ENCODE measurements at places on chromosomes 1 and 21.

- no peak for DNase-seq
Observed at GRCh38 chr1:42937836-42938644, 20.6 kb downstream of the SLC2A1 start.

DNA sequence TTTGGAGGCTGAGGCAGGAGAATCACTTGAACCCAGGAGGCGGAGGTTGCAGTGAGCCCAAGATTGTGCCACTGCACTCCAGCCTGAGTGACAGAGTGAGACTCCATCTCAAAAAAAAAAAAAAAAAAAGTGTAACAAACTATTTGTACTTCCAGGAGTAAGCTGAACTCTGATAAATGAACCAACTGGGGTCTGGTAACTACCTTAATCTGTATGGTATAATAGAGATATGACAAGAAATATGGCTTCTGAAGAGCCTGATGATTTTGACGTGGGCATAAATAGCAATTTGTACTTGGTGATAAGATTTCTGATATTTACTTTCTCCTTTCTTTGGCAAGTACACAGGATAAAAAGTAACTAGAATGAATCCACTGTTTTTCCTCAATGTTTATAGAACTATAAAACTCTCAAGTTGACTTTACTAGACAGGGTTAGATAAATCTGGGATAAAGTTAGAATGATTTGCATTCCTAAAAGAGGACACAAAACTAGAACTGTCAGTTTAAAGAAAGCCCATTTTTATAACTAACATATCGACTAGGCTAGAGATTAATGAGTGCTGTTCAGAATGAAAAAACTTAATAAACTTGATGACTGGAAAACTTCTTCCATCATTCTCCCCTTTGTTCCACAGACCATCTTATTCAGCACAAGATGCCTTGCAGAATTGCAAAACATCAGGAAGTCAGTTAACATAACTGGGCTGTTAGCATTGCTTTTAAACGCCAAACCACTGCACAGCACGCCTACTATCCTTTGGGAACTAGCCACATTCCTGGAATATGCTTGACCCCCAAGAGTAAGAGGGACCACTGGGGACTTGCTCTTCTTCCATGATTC lies 51.5 kb upstream of the EDARADD start:
- no peak for DNase-seq

GRCh38 chr1:10014016-10014415 lies 17.0 kb downstream of the RBP7 start:
- DNase-seq = no peak

DNA sequence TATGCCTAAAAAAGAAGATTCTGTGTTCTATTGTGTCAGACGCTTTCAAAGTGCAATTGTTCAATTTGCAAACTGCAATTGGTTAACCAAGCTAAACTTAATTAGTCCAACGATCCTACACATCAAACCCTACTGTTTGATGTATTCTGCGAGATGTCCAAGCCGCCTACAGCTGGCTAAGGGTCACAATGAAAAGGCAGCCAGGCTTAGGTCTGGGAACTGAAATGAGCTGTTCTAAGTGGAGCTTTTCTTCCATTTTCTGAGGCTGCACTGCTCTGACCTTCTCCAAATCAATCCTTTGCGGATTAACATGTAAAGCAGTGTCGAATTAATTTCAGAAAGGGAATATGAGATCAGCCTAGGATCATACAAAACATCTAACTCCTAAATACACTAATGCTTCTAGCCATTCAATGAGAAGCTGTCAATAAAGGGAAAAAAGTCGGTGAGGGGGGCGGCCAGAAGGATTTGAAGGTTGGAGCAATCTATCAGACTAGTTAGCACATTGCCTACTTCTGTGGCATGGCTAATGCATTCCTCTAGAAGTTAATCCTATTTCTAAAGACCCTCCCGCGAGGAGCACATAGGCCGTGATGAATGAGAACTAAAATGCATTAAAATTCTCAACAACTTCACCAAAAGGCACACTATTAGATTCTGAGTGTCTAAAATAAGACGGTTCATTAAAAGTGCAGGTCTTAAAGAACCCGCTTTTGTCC lies 119.0 kb downstream of the SIM2 start:
- no peak for DNase-seq

DNA sequence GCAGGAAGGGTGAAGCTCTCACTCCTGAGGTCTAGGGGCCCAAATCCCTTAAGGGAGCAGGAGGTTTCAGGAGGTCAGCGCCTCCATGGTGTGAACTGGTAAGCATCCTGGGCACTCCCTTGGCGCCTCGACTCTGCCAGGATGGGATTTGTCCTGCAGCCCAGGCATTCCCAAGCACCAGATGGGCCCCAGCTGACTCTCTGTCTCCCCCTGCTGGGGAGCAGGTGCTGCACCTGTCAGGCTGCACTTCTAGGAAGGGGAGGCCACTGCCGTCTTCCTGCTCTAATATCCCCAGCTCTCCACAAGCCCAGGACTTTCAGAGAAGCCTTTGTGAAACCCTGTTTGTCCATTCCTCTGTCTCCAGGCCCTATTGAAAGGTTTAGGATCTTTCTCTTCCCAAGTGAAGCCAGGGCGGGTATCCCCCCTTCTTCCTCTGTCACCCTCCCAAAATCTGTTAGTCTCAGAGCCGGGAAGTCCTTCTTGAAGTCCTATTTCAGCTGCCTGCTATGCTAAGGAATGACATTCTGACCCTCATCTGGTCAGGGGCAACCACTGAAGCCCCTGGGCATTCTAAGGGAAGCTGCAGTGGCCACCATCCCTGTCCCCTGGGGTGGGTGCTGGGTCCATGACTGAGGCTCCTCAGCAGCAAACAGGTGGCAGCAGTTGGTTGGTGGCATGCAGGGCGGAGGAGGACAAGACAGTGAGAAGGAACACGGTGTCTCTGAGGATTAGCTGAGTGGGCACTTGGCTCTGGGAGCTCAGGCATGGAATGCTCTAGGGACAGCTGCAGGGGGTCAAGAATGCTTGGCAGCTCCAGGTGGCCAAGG lies 3.2 kb downstream of the MYBPH start:
- peak; percentile 90 for DNase-seq

- no peak for DNase-seq
Observed at GRCh38 chr1:108862017-108862610, 5.2 kb upstream of the AKNAD1 start.

GRCh38 chr1:229285440-229285839 lies 14.5 kb downstream of the RAB4A start:
- DNase-seq = no peak

DNA sequence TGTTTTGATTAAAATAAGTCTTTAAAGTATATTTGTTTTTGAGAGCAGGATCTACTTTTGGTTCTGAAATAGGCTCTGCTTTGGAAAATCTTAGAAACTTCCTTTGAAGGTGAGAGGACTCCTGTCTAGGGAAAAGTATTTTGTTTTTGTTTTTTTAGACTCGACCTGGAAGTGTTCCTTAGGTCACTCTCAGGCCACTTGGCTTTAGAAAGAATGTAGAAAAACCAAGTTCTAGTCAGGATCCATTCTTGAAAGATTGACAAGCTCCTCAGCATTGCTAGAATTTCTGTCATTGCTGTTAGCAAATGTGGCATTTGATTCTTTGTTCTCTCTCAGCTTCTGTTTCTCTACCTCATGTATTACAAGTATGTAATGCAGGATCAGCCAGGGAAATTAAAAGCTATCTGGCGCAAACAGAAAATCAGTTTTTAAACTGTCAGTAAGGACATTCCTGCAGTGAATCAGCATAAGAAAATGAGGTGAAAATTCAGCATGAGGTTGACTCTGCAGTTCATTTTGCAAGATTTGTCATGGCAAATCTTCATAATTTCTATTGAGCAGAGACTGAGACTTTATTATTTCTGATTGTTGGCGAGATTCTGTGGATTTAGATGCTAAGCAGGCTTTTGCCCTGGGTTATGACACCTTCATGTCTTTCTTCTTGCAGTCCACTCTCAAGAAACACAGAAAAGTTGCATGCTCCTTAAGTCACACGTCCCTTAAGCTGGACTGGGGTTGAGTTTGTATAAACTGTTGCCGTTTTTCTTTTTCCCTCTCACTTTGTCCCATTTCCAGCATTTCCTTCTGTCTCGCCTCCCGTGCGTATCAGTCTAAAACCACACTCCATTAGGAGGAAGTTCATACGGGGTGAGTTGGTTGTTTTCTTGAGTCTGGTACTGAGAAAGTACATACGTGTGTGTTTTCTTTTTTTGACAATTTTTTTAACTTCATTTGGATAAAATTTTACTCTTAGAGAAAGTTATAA lies 12.6 kb downstream of the NTPCR start:
- no peak for DNase-seq

DNA sequence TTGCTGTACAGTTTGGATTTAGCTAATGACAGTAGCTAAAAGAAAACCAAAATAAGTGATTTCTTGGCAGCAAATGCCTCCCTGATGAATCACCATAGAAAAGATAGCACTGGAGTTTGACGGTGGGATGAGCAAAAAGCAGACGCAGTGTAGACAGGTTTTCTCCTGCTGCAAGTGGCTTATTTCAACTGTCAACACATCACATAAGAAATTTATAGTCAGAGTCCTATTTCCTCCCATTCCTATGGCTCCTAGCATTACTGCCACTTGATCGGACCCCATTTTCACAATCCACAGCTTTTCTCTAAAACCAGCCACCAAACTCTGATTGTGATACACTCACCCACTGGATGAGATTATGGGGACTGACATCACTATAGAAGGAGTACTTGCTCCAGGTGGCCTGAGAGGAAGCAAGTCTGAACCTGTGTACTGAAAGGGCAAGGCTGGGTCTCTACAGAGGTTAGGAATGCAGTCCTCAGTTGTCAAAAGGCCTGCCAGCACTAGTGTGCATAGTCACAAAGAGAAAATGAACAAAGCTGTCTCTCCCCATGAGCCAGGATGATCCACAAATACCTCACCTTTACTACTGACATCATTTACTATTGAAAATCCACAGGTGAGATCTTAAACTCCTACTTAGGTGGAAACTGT lies 359.8 kb downstream of the LTN1 start:
- peak; percentile 1 for DNase-seq

- DNase-seq = peak; percentile 23
Observed at GRCh38 chr1:21246905-21247642, 43.2 kb downstream of the ECE1 start.

DNA sequence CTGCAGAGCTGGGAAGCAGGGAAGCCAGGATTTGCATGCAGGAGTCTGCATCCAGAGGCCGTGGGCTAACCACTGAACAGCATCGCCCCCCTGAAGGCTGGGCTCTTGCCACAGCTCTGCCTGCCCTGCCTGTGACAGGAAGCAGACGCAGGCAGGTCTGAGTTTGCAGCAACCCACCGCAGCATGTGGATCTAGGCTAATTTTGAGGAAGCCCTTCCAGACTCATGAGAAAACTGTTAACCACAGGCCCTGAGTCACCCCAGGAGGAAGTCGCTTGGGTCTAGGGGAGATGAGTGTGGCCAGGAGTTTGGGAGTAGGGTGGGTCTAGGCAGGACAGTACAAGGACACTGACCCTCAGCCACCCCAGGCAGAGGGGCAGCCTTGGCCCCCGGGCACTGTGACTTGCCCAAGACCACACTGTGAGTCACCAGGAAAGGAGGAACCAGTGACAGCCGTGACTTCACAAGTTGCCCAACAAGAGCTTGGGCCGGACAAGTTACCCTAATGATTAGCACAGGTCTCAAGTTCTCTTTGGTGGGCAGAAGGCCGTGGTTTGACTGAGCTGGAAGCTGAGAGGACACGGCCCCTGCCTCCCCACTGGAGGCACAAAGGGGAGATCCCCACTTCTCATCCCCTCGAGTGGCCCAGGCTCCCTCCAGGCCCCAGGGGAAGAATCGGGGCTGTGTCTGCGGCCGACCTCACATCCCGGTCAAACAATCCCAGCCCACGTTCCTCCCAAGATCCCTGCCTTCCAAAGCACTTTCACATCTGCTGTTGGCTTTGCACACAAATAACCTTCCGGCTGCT lies 826 bp downstream of the LAPTM5 start:
- DNase-seq = no peak

- no peak for DNase-seq
Observed at GRCh38 chr1:95475686-95476457, 241.9 kb downstream of the RWDD3 start.

DNA sequence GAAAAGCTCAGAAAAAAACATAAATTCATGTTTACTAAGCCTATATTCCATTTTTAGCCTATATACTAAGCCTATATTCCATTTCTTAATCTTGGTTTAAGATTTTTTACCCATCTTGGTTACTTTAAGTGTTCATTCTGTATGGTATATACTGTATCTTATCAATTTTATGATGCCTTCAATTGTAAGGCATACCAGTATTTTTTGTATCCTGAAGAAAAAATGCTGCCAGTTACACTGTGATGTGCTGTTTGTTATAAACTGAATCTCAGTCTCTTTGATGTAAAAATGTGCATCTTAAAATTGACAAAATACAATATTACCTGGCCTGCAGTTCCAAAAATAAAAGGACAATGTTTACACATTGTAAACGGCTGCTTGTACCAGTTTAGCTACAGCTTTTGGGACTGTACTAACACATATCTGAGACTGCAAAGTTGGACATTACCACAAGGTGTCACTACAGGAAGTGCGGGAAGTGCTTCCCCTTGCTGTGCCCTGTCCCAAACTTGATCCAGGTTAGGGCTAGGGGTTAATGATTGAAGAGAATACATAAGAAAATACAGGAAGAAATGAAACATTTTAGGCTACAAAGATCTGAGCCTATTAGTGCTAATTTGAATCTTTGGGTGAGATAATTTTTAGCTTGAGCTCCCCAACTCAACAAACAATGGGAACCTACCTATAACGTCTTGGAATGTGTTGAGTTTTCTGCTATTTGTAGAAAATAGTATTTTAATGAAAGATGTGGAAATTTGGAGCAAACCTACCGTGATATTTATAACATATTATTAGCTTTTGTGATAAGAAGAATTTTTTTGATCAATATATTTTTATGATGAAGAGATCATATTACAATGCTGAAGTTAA lies 108.9 kb downstream of the LBR start:
- DNase-seq = peak; percentile 78

DNA sequence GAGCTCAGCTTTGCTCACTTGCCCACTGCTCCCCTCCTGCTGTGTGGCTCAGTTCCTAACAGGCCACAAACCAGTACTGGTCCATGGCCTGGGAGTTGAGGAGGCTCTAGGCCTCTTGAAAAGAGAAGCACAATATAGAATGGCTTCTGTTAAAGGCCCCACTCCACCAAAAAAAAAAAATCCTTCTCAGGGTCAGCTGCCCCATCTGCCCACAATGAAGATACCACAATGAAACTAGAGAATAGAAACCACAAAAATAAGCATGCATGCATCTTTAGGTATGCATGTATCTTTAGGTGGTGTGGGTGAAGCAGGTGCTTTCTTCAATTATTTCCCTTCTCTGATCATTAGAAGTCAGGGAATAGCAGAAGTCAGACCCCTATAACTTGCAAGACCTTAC lies 620.4 kb upstream of the BEND5 start:
- no peak for DNase-seq

DNA sequence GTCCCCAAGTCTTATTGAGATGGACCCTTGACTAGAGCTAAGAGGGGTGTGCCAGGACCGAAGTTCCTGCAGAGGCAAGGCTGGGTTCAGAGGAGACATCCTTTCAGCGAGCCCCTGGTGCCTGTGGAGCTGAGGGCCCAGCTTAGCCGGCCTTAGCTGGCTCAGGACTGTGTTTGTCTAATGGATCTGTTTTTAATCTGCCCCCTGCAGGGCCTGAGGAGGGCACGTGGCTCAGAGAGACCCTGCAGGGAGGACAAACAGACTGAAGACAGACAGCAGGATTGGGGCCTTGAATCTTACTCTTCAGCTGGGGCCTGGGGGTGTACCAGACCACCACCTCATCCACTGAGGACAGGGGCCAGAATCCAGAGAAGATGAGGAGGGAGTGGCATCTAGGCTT lies 1.6 kb downstream of the CRABP2 start:
- DNase-seq = no peak
